Activated CD4-positive, alpha-beta T cell treated with anti-CD3 and anti-CD28 coated beads, Interleukin-2, amount 50 U/mL, for 16 hours (primary cell): ENCODE measurements at places on chromosomes 1 and 21.

GRCh38 chr1:216350186-216350585, 73.1 kb downstream of the USH2A start:
- no peak for DNase-seq

DNA sequence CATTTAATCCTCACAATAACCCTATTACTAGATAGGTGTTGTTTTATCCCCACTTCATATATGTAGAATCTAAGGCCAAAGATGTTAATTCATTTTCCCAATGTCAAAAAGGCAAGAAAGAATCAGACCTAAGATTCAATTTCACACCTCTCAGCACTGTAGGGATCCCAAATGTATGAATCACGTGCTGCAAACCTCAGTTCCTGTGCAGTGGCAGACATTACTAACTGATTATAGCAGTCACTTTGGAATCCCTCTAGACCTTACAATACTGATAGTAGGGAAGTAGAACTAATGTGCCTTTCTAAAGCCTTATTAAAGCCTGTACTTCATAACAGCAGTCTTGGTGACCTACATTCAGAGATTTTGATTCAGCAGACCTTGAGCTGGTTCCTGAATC, 2.3 kb downstream of the C1orf87 start:
- DNase-seq: no peak

- DNase-seq: no peak
Measured at GRCh38 chr1:89356658-89357400, 7.0 kb upstream of the GBP6 start.

DNA sequence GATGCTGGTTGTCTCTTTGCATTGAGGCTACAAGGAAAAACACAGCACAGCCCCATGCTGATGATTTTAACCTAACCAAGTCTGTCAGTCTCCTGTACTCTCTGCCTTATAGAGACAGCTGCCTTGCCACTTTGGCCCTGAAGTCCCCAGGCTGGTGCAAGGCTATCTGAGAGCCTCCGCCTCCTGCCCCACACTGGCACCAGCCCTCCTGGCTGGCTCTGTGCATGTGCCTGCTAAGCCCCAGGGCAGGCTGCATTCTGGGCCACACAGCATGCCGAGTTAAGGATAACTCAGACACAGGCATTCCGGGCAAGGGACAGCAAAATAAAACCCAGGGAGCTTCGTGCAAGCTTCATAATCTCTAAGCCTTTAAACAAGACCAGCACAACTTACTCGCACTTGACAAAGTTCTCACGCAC, 910 bp downstream of the RUNX1 start:
- DNase-seq: no peak

DNA sequence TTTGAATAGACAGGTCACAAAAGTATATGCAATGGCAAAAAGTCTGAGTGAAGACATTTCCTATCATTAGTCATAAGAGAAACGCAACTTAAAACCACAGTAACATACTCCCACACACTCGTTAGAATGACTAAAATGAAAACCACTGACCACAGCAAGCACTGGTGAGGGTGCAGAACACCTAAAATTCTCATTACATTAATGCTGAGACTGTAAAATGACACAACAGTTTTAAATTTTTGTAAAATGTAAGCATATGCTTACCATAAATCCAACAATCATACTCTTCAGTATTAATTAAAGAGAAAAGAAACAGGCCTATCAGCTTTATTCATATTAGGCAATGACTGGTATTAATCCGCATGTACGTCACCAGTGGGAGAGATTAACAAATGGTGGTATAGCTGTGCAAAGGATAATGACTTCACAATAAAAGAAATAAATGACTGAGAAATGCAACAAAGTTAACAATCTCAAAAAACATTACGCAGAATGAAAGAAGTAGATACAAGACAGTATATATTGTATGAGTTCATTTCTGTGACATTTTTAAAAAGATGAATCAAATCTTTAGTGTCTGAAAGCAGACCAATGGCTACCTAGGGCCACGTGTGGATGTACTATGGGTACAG, 253.5 kb downstream of the AKT3 start:
- peak; percentile 91 for DNase-seq

DNA sequence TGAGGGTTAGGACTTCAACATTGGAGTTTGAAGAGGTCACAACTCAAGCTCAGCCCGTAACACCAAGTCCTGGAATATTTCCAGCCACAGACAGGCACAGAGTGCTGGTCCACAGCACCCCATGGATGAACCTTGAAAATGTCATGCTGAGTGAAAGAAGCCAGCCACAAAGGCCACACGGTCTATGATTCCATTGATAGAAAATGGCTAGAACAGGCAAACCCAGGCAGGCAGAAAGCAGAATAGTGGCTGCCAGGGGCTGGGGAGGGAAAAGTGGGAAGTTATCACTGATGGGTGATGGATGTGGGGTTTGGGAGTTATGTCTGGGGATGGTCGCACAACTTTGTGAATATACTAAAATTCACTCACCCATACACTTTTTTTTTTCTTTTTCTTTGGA, 21.3 kb downstream of the MX1 start:
- no peak for DNase-seq

- peak; percentile 54 for DNase-seq
Measured at GRCh38 chr1:145858238-145858900, 512 bp downstream of the PIAS3 start.

GRCh38 chr1:167166690-167167075, 54.0 kb upstream of the POU2F1 start:
- no peak for DNase-seq

- peak; percentile 31 for DNase-seq
Measured at GRCh38 chr1:91520942-91521507, 20.4 kb downstream of the CDC7 start.

GRCh38 chr1:91537281-91537986, 36.8 kb downstream of the CDC7 start:
- DNase-seq: no peak

- DNase-seq: no peak
Measured at GRCh38 chr1:24769656-24770651, 24.7 kb downstream of the CLIC4 start.

- DNase-seq: no peak
Measured at GRCh38 chr1:226097866-226098625, 35.5 kb downstream of the H3-3A start.

DNA sequence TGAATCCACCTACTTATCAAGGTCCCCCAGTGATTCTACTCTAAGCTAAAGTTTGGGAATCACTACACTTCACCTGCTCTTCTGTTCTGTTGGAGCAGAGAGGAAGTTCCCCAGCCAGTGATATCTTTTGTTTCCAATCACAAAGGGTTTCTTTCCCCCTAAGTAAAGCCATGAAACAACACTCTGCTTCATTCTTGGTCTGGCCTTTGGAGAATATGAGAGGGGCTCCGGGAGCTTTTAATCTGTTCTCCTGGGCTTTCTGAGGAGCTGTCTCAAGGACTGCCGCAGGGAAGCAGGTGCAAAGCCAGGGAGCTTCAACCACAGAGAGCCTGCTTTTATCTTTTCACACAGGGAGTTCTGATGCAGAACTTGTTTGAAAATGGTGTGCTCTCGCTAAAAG, 10.1 kb upstream of the SLAMF9 start:
- DNase-seq: no peak

DNA sequence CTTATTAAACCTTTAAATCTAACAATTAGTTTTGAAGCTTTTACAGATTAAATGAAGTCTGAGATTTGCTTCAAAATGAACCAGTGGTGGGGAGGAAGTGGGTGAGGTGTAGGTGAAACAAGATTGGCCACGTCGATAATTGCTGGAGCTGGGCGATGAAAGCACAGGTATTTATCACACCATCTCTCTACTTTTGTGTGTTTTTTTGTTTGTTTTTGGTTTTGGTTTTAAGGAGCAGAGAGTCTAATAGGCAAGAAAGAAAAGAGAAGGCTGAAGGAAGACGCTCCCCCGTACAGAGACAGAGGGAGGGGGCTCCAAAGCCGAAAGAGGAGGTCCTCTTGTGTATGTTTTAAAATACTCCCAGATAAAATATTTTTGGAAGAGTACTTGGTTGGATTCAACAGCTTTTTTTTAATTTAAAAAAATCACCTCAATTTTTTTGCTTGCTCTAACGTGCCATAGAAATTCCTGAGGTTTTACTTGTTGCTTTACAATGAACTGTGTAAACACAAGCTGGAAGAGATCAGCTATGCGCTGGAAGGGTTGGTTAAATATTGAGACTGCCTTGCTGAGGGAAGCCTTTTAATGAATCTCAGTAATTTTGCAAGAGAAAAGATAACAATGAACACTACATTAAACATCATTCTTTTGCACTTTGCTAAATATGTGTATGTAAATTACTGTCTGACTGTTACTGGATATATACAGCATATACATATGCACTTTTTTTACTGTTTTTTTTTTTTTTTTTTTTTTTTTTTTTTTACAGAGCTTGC, 6.7 kb upstream of the LGALS8 start:
- DNase-seq: peak; percentile 45

- DNase-seq: no peak
Measured at GRCh38 chr1:186286615-186287315, 88.3 kb downstream of the TPR start.

DNA sequence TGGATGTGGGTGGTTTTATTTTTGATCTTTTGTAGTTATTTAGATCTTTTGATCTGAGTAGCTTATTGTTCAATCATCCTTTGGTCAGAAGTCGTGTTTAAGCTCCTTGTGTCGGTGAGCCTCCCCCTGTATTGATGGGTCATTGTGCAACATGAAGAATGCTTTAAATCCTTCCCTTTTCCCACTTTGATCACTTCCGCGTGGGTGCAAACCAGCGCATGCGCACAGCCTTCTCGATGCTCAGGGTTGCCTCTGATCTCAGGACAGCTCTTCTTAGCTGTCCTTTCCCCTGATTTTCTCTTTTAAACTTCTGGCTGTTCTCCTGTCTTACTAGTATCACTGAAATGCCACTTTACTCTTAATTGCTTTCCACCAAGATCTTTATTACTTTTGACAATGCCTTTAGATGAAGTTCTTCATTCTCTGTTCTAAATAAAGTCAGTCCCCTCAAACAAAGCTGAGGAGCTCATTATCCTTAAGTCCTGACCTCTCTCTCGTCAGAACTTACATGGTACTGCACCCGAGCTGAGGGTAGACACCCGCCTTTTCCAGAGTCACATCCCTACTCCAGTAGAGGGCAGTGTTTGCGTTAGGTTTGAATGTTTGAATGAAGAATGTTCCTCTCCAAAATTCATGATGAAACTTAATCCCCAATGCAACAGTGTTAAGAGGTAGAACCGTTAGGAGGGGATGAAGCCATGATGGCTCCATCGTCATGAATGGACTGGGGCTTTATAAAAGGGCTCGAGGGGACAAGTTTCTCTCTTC, 547.9 kb upstream of the TMPRSS15 start:
- DNase-seq: peak; percentile 21

DNA sequence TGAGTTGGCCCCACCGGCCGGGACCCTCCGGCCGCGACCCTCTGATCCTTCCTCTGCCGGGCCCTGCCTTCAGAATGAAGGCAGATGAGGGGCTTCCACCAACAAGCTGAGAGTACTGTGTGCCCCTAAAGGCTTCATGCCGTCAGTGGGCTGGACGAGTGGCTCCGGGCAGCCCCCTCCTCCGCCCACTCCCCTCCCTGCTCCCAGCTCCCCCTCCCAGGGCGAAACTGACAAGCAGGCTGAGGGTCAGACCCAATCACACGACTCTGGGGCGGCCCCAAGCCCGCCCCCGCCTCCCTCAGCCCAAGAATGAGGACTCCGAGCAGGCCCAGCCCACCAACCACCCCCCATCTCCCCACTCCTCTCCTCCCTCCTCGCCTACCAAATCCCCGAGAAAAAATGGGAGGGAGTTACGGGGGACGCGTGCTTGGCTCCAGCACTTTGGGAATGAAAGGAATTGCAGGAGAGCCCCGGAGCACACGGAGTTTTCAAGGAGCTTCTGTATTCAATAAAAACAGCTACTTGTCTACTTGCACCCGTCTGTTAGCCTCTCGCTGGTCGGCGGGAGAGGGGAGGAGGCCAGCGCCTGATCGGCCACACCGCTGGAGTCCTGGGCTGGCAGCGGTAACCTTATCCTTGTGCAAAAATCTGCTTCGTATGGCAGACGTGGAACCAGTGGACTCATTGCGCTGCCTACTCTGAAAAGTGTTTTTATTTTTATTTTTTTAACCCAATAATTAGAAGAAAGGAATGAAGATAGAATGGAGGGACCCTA, at the start of gene COL11A1:
Gene COL11A1, minus strand, starts transcription at position 147 of the 775 bp plus-strand sequence. CDS start 344 bp downstream, outside the sequence.
- DNase-seq: no peak

GRCh38 chr1:157691285-157691920, 9.2 kb downstream of the FCRL3 start:
- peak; percentile 11 for DNase-seq

DNA sequence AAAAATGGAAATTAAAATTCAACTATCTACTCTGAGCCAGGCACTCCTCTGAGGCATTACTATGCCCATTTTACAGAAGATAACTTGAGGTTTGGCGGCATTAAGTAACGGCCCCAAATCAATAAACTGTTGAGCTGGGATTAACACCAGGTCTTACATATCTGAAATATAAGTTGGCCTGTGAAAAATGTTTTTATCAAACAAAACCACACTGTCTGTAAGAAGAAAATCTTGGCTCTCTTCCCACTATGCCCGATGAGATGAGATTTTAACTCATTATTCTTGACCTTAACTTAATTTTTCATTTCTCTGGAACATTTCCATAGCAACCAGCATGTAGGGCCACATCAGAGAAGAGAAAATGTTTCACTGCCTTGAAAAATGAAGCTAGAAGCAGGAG, 21.8 kb downstream of the RC3H1 start:
- DNase-seq: no peak

GRCh38 chr1:174497478-174497877, 49.7 kb downstream of the GPR52 start:
- no peak for DNase-seq

GRCh38 chr1:119093721-119094120, 46.7 kb downstream of the WARS2 start:
- DNase-seq: no peak
